ENCODE measurements at places on chromosomes 3 and 15.

DNA sequence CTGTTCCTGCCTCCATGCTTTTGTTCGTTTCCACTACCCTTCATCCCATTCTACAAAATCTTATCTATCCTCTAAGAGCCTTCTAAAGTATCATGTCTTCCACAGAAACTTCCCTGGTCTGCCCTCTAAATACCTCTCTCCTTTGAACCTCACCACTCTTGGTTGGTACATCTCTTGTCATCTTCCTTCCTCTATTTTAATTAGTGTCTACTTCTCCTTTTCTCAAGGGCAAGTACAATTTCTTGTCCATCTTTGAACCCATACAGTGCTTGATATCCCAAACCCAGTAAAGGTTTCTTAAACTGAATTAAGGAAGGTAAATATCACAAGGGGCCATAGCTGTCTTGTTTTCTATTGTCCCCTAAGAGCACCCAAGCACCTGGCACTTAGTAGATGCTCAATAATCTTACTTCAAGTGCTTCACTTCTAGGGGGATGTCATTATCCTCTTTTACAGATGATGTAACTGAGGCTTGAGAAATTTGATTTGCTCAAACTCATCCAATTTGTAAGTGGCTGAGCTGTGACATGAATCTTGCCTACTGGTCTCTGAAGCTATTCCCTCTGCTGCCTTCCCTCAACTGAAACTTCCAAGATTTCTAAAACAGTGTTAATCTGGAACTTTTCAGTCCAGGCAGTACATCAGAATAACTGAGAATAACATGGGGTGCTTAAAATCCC, 2.6 kb upstream of the DAPK2 start:
- DNase-seq = no peak

GRCh38 chr3:43290956-43291355, 4.6 kb downstream of the SNRK start:
- DNase-seq = peak; percentile 59

DNA sequence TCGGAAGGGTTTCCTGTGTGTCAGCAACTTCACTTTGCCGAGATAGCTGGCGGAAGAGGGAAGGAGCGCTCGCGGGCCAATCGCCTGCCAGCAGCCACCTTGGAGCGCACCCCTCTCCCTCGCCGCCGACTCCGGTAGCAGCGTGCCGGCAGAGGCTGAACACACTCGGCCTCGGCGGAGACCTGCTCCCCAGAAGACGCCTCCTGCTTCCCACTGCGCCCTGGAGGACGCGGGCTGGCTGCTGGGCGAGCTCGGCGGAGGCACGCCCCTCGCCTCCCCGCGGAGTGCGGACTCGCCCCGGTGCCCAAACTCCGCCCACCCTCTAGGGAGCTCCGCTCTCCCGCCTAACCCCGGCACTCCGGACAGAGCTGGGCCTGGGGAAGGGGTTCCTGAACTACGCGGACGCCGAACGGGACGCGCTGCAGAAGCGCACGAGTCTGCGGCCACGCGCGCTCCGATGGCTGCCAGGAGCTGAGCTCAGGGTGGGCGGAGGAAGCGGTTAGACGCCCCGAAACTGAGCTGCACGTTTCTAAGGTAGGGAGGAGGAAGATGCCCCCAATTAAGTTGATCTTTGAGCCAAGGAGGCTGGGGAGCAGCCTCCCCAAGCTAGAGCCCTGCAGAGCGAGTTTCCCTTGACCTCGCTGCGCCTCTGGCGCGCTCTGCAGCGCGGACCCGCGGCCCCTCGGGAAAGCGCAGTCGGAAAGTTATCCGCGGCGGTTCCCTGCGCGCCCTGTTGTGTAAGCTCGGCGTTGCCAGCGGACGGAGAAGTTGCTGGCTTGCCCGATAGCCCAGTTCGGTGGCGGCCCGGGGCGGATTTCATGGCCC, at the start of gene P2RY1:
Gene P2RY1, plus strand, starts transcription at position 356 of the 825 bp plus-strand sequence. CDS start 652 bp downstream, outside the sequence.
- peak; percentile 82 for DNase-seq

DNA sequence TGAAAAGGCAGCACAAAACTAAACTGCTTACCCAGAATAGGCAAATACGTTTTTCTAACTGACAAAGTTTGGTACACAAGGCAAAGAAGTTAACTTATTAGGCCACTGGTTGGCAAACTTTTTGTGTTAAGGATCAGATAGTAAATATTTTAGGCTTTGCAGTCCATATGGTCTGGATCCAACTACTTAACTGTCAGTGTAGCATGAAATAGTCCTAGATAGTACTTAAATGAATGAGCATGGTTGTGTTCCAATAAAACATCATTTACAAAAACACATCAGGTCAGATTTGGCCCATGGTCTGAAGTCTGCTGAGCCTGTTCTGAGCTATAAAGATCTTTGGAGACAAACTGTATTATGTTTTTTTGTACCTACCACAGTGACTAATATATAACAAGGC, 136.9 kb downstream of the PCCB start:
- DNase-seq = no peak

DNA sequence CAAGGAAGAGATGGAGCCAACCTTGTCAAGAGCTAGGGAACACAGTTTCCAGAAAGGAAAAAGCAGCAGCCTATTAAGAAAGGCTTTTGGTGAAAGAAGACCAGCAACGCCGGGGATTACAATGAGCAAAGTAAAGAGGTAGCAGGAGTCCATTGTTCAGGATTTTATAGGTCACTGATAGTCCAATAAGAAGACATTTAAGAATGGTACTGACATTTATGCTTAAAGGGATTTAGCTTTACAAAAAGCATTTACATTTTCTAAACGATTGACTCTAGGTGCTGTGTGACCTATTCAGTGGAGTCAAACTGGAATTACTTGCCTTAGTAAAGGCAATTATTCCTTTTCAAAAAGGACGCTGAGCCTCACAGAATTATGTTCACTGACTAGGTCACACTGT, 40.8 kb downstream of the CSNK1G1 start:
- DNase-seq = no peak

DNA sequence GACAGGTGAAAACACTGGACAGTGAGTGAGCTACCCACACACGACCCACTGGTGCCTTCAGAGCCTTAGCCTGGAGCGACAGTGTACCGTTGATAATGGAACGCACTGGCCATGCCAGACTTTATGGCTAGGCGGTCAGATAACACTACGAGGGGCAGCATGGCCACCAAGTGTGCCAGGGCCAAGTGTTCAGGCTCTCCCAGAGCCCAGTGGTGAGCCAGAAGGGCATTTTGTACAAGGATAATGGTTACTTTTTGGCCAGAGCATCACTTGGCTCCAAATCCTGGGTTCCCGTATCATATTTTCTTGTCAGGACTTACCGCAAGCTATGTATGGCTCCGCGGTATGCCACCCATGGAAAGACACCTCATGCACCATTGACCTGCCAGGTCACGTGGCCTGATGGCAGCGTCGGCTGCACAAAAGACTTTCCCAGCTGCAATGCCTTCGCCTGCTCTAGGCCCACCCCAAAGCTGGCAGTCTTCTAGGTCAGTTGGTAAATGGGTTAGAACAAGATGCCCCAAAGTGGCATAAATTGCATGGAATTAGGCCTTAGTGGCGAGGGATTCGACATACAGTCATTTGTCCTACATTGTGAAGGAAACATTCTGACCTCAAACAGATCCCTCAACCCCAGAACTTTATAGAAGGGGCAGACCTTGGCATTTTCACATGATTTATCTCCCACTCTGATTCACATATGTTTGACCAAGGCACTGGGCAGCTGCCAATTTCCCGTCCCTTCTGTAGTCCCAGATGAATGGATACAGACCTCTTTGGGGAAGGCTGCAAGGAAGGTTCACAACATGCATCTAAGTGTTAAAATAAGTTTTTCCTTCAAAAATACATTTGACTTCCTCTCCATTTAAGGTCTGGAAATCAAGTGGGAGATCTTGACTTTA, 12.2 kb upstream of the SLC28A1 start:
- no peak for DNase-seq

GRCh38 chr3:106305127-106305526, 436.3 kb upstream of the CBLB start:
- DNase-seq = no peak

Data from mesenchymal stem cell (in vitro differentiated cells and primary cell).